Substantia nigra (tissue), 51 donors: ENCODE measurements at places on chromosomes 4 and X.

DNA sequence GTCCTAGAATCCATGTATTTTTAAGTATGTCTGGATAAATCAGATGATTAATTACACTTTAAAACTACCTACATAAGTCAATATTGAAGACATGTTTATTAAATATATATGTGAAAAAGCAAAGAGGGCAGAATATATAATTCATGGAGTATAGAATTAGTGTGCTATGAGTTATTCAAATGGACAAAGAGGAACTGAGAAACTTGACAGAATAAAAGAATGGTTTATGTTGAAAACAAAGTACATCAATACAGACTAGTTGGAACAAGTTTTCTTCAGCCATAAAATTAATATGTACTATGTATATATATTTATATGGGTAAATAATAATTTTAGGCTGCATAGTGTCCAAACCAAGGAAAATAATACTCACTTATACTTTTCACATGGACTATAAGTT lies 173.5 kb downstream of the NPFFR2 start:
- DNase-seq, result no peak

DNA sequence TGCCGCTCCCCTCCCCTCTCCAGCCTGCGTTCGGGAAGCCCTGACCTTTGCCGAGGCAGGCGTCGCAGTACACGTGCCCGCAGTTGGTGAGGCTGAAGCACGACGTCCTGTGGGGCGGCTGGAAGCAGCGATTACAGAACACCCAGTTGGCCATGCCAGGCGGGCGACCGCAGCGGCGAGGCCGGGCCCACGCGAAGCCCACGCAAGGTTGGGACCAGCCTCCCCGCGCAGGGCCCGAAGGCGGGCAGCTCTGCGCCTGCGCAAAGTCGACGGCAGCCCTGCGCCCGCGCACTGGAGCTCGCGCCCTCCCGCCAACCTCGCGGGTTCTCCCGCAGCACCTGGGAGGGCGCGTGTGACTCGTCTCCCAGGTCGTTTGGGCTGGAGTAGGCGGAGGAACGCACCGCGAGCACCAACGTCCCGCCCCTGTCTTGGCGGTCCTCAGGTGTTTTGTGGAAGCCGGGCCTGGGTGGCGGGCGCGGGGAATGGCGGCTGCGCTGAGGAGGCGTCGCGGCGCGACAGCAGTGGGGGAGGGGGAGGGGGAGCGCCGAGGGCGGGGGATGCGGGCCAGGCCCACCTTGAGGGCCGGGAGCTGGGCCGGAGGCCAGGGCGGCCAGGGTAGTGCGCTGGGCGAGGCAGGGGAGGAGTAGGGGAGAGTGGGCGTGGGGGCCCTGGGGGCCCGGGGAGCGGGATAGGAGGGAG lies at the start of gene RNF212:
Gene RNF212, minus strand, starts transcription at position 254 of the 699 bp plus-strand sequence. Its CDS starts 100 bp downstream, at position 154.
- DNase-seq, result no peak

DNA sequence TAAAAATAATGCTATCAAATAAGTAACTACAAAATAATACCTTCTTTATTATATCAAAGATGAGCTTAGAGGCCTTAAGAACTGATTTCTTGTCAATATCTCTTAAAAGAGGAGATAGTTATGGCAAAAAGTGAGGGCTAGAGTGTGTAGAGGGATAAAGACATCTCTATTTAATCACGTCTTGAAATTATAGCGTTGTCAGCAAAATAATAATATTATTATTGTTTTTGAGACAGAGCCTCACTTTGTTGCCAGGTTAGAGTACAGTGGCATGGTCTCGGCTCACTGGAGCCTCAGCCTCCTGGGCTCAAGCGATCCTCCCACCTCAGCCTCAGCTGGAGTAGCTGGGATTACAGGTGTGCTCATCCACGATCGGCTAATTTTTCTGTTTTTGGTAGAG lies 18.3 kb downstream of the SUPT20HL1 start:
- DNase-seq, result no peak

GRCh38 chr4:99855678-99856077 lies 38.5 kb downstream of the LAMTOR3 start:
- DNase-seq, result no peak

- no peak for DNase-seq
These were observed 639.6 kb downstream of the MID1IP1 start for GRCh38 chrX:39440799-39441284.

DNA sequence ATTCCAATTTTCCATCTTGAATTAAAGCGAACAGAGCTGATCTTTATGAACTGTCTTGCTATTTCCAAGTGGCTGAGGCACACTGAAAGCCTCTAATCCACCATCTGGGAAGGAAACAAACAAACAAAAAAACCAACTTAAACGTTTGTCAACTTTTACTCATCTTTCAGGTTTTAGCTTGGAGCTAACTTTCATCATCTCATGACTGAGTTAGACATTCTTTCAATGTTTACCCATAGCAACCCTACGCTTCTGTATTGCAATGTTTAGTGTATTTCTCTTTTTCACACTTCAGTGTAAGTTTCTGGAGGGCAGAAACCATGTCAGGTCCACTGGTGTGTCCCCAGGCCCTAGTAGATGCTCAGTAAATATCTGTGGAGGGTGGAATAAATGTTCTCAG lies 343.8 kb downstream of the GBA3 start:
- no peak for DNase-seq

DNA sequence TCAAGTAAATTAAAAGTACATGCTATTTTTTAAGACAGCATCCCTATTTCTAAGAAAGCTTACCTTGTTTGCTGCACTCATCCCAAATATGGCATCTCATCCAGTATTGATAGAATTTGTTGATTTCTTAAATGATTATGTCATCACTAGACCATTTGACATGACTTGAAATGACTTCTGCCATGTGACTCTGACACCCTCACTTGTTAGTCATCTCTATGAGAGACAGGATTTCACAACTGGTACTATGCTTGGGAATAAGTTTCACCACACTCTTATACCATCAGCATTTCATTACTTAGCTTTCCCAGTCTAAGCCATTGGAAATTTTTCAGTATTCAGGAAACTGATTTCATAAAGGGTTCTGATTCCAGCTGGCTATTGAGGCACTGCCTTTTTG lies 55.3 kb downstream of the TMPRSS11F start:
- no peak for DNase-seq

DNA sequence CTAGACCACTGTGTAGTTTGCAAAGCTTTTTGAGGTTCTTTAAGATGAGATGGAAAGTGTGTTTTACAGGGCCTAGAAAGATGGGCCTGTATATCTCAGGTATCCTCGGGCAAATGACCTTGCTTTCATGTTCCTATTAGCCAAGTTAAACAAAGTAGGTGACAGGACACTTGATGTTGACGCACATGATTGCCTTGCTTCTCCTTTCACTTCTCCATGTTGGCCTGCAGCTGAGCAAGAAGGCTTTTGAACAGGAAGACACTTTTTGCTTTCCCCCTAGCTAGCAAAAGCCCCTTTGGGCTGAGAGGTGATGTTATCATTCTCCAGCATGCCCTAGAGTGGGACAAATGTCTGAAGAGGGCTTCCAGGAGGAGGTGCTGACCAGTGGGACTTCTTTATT lies 202.1 kb downstream of the GPC3 start:
- DNase-seq, result no peak

GRCh38 chr4:80231180-80231579 lies 33.9 kb downstream of the PRDM8 start:
- DNase-seq, result no peak
